Stimulated activated CD8-positive, alpha-beta memory T cell treated with anti-CD3 and anti-CD28 coated beads, Interleukin-2, amount 100 ng/mL, for 1 hour (primary cell): ENCODE measurements at places on chromosomes 2 and 18.

DNA sequence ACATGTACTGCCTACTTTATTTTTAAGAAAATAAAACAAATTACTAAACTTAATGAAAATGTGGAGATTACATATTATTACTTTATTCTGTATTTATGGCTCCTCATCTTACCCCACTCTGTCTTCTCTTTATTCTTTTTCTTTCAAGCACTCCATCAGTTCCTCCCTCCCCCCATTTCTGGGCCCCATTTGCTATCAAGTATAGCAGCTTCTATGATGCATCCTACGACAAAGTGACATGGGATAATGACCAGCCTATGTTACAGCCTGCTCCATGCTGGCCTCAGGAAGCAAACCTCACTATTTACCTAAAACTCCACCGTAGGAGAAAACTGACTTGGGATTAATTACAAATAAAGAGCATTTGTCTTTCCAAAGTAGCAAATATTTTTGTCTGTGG, 58.8 kb downstream of the RND3 start:
- DNase-seq: no peak

- DNase-seq: no peak
These were observed 508.0 kb downstream of the BCL11A start for GRCh38 chr2:60045456-60045855.

DNA sequence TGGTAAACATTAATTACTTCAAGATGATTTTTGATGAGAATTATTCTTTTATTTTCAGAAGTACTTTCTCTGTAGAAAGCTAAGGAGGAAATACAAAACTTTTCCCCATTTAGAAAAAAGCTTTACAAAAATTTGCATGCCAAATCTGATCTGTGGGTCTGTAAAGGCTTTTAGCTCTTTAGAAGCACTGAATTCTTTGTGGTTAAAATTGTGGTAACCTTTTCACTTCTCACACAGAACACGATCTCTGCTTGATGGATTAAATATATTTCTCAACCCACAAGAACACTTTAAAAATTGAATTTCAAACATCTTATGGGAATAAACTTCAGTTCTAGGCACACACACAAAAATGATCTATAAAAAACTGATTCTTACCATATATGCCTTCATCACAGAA, 63.7 kb downstream of the VIL1 start:
- no peak for DNase-seq

DNA sequence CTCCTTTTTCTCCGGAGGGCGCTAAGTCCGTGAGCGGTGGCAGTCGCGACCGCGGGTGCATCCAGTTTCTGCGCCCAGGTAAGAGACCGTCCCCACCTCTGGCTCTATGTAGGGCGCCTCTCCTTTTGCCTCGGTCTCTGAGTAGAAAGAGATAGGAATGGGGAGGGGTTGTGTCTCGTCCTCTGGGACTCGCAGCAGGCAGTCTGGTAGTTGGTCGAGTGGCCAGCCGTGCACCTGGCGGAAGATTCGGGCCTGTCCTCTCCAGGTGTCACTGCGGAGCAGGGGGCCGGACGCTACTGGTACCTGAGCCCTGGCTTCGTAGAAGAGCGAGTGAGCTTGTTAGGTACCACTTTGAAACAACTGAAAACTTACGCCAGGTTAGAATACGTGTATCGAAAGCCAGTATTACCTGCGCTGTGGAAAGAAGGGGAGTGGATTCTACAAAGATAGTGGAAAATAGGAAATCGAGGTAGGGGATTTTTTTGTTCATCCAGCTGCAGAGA, 403 bp downstream of the MAP2 start:
- DNase-seq: no peak

GRCh38 chr18:59783138-59783537, 85.9 kb upstream of the CCBE1 start:
- no peak for DNase-seq

DNA sequence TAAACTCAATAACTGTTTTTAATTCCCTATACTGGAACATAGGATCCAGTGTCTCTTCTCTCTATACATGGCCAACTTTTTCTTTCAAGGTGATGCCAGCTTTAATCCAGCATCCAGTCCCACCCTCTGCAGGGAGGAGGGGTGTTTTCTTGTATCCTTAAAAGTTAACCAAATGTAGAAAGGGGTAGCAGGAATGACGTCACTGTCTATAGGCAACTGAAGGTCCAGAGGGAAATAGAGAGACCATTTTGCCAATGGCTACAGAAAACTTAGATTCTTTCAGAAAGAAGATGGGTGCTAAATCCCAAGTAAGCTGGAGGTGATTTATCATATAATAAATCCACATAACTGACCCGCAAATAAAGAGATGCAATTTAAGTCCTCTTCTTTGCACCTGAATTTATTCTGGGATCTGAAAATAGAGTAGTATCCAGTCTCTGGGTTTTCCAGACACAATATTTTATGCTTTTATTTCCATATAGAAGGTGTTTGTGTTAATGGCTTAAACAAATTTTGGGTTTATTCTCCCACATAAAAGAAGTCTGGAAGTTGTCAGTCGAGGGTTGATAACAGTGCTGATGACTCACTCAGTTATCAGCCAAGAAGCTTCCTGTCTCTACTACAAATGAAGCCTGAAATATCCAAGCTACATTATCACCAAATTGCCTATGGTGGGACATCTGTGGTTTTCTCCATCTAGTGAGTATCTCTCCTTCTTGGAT, 5.7 kb upstream of the DNER start:
- DNase-seq: no peak

DNA sequence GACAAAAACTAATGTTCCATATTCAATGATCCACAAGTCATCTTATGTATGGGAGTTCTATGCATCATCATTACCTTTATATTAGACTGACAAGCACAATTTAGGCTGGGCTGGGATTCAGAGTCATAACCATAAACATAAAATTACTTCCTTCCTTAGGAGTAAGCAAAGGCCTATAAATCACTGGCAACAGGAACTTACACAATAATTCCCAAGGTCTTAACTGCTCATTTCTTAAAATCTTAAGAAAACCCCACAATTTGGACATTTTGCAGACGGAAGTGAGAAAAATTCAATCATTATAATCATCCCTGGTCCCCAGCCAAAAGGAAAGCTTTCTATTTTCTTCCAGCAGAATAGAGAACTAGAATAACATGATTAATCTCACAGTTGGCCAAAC, 232.3 kb downstream of the DYM start:
- DNase-seq: no peak

GRCh38 chr2:10150436-10150835, 27.9 kb downstream of the RRM2 start:
- DNase-seq: no peak

DNA sequence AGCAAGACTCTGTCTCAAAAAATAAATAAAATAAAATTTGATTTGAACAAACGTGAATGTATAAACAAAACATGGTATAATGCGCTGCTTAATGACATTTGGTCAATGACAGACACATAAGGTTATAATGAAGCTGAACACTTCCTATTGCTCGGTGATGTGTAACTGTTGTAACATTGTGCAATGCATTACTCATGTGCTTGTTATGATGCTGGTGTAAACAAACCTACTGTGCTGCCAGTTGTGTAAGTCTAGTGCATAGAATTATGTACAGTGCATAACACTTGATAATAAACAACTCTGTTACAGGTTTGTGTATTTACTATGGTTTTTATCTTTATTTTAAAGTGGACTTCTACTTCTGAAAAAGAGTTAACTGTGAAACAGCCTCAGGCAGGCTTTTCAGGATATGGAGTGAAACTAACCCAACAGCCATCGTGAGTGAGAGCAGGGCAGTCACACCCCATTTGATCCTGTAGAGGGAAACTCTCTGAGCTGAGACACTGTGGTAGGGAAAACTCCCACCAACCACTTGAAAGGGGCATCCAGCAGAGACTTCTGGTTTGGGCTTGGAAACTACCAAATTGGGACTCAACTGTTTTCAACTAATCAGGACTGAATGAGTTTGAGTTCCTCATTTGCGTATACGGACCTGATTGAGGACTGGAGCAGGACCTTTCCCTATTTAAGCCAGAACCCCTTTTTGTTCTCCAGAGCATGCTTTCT, 8.7 kb upstream of the RPRD1A start:
- no peak for DNase-seq

DNA sequence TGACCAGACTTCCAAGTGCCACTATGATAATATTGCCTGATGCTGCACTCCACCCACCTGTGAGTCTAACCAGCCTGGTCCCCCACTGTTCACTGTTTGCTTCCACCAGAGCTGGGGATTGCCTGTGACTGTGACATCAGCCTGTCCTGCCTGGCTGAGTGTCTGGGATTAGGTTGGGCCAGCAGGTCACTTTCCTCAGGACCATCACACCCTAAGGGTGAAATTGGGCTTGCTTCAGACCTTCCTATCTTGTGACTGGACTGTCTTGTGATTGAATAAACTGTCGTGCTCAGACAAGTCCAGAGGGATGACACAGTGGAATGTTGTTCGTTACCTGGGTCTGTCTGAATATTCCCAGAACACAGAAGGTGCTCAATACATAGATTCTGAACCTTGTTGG, 87.4 kb upstream of the HK2 start:
- DNase-seq: no peak

DNA sequence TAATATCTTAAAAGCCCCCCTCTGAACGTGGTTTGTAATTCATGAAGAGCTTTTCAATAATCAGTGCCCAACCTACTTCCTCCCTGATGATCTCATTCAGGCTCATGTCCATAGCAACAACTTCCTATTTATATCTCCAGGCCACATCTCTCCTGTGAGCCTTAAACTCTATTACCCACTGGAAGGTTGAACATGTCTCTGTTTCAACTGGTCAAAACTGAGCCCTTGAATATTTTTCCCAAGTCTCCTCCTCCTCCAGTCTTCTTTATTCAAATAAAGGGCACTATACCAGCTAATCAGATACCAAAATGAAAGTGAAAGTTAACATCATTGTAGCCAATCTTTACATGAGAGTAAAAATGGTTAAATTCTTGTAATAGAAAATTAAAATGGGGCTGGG, 63.7 kb upstream of the ITGA4 start:
- no peak for DNase-seq

DNA sequence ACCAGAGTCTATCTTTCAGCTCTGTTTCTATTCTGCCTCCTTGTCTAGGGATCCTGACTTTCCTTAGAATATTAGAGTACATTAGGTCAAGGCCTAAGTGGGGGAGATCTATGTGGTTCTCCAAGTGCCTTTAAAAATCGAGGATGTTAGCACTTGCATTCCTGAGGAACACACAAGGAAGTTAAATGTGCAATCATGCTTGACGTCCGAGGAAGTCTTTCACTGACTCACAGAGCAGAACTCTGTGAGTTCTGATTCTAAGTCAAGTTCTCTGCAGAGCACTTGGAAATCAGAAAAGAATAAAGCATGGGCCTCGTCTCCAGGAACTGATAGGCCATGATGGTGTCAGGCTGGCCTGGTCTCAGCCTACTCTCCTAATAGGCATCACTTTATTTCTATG, 17.2 kb downstream of the FHOD3 start:
- DNase-seq: no peak

- no peak for DNase-seq
These were observed 3.4 kb upstream of the CXCR4 start for GRCh38 chr2:136121204-136121910.

- DNase-seq: no peak
These were observed 1142.2 kb downstream of the LRP1B start for GRCh38 chr2:140988597-140988996.

GRCh38 chr2:44549099-44549471, 187.3 kb downstream of the CAMKMT start:
- no peak for DNase-seq

DNA sequence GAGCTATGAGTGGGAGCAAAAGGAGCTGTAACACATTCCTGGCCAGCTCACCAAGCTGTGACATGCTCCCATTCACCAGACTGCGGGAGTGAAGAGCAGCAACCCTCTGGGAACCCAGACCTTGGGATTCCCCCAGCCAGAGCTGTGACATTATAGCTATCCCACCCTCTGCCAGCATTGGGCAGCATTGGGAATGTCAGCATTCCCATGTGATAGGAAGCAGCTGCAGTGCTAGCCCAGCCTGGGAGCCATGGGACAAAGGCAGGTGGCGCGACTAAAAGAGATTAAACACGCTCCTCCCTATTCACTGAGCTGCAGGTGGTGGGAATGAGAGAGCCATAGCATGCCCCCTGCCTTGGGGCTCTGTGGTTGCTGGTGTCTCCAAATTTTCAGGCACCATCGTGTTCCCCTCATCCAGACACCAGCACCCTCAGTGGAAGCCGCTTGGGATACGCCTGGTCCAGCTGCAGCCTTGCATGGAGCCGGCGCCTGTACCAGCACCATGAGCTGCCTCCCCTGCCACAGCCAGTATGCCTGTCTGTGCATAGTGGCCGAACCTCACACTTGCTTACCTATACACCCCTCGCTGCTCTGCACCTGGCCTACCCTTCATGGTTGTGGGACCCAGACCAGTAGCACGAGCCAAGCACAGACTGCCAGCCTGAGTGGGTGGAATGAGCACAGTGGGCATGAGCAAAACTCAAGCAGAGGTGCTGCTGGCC, 695.6 kb upstream of the GCFC2 start:
- DNase-seq: no peak

GRCh38 chr2:51534166-51534565, 502.2 kb upstream of the NRXN1 start:
- no peak for DNase-seq
